CD8-positive, alpha-beta memory T cell (primary cell): ENCODE measurements at places on chromosomes 11 and 22. TPM values are rescaled to one million over a fixed set of nuclear protein-coding genes. Genes with fewer than 3 reads are reported as not detected.

GRCh38 chr11:72646472-72646871, 27.8 kb downstream of the PDE2A start:
- no peak overlapping the region for H3K27ac ChIP-seq
- H3K27me3 ChIP-seq = peaks cover 4% of the 10 kb centered on the region
- no peaks in the 10 kb centered on the region for H3K36me3 ChIP-seq
- H3K4me1 ChIP-seq = peaks cover 5% of the 10 kb centered on the region
- H3K4me3 ChIP-seq = no peak overlapping the region
- DNase-seq = no peak

DNA sequence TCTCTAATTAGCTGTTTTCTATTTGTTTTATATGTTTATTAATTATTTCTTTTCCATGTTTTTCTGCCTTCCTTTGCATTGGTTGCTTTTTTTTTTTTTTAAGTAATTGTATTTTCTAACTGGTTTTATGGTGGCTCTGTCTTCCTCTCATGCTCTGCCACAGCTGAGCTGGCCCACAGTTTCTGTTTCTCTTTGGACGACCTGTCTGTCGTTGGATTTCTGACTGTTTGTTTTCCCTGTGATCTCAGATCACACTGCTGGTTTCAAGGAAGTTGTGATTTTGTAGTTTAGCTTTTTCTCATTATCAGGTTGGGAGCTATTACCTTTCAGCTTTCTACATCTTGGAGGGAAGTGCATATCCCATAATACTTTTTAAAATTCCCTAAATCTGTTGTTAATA, 15.9 kb upstream of the OR6M1 start:
- H3K27ac ChIP-seq = no peak overlapping the region
- H3K4me1 ChIP-seq = no peaks in the 10 kb centered on the region
- no peak overlapping the region for H3K4me3 ChIP-seq
- no peaks in the 10 kb centered on the region for H3K36me3 ChIP-seq
- no peaks in the 10 kb centered on the region for H3K27me3 ChIP-seq

DNA sequence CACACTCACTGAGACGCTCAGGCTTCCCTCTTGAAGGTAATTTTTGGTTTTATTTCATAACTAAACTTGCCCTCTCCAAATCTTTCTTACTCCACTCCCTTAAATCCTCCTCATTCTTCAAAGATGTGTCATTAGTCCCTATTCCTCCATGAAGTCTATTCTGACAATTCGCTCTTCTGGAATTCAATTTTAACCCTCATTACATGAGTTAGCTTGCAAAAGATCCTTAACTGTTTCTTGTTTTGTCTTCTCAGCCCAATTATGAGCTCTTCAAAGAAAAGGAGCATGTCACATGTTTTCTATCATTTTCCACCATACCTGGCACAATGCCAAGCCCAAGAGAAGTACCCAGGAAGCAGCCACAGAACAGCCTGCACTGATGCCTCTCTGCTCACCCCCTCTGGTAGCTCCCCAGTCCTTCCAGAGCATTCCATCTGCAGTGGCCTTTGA, 13.0 kb downstream of the GALNT18 start:
- H3K4me1 ChIP-seq = no peaks in the 10 kb centered on the region
- H3K27ac ChIP-seq = no peak overlapping the region
- DNase-seq = no peak
- H3K27me3 ChIP-seq = no peaks in the 10 kb centered on the region
- H3K4me3 ChIP-seq = no peak overlapping the region

UBQLNL gene
- total RNA-seq = not detected

TNNT3 gene
- 1.4 TPM for total RNA-seq

GAB4 gene
- not detected for total RNA-seq
